Peyer's patch (tissue), 4 donors: ENCODE measurements at places on chromosomes 6 and 20. TPM values are rescaled to one million over a fixed set of nuclear protein-coding genes. Genes with fewer than 3 reads are reported as not detected.
A peak's percentile ranks its signal among the peaks of the same experiment; 100 is the strongest.

PRL gene
- total RNA-seq: not detected

SMOC2 gene
- 10.7 TPM for total RNA-seq

HDGFL1 gene
- total RNA-seq: not detected

- no peak for DNase-seq
These were observed 45.9 kb upstream of the CENPW start for GRCh38 chr6:126293891-126294524.

- DNase-seq: peak; percentile 54
These were observed 394 bp downstream of the MYB start for GRCh38 chr6:135181333-135182070.
